ENCODE measurements at places on chromosomes 12 and 14.
A peak's percentile ranks its signal among the peaks of the same experiment; 100 is the strongest.

DNA sequence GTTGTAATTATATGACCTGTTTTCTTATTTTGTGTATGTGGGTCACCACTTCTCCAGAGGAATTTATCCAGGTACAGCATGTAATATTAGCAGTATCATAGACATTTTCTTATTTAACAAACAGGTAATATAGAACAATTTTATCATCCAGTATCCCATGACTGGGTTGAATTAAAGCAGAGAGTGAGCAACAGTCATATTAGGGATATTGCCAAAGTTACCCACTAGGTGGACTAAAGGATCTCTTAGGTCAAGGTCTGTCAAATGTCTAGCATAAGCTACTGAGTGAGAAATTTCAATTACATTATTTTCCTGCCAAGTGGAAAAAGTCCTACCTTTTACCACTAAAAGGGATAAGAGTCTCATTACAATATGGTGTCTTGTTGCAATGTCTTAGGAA lies 62.1 kb upstream of the TRIM9 start:
- DNase-seq: peak; percentile 34

DNA sequence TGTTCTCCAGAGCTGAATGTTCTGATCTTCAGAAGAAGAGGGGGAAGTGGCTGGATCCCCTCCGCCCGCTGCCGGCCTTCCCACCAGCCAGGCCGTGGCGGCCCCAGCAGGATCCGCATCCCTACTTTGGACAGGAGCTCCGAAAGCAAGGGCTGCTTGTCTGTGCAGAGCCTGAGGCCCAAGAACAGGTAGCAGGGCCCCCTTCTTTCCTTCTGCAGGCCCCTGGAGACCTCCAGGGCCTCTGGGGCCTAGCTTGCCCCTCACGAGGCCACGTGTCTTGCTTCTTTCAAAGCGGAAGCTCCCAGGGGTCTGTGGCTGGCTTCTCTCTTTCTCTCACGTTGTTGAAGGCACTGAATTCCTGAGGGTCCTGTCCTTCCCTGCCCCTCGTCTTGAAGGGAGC lies 13.2 kb downstream of the PGF start:
- no peak for DNase-seq

DNA sequence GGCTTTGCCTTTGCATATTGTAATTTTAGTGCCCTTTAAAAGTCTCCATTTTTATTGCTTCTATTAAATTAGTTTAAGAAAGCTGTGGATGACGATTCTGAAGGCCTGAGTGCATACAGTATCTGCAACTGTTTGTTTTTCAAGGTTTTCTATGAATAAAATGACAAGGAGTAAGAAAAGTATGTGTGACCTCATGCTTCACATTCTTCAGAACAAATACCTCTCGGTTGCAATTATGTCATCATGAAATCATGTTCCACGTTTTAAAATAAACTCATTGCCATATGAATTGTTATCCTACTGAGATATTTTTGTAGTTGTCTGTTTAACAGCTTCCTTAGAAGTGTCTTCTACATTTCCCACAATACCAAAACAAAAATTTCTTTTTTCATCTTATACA lies 374.6 kb downstream of the MDGA2 start:
- no peak for DNase-seq

GRCh38 chr12:111224186-111225066 lies 144.5 kb downstream of the PHETA1 start:
- DNase-seq: no peak

GRCh38 chr12:78208092-78208491 lies 377.4 kb downstream of the NAV3 start:
- DNase-seq: no peak

DNA sequence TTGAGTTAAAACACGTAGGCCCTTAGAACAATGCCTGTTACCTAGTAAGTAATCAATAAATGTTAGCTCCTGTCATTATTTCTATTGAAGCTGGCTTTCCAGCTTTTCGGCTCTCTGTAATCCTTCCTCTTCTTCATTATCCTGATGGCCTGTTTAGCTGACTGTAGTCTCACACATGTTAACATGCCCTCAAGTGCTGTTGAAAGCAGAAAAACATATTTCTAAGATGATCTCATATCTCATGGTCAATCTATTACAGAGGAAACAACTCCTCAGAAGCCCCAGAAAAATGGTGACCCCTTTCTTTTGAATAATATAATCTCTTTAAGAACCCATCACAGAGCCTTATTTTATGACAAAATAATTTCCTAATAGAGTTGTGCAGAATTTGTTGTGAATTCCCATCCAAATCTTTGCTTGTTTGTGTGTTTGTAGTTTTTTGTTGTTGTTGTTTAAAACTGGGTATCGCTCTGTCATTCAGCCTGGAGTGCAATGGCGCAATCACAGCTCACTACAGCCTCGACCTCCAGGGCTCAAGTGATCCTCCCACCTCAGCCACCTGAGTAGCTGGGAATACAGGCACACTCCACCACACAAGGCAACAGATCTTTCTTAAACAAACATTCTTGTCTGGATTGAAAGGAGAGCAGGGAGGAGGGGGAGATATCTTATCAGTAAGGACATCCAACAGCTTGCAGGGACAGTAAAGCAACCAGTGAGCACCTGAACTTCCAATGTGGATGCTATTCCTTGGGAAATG lies 242.5 kb upstream of the CAND1 start:
- DNase-seq: no peak

- no peak for DNase-seq
Observed at GRCh38 chr14:75434138-75434889, 6.5 kb downstream of the JDP2 start.
